ENCODE measurements at places on chromosomes 12 and 14.
A peak's percentile ranks its signal among the peaks of the same experiment; 100 is the strongest.

DNA sequence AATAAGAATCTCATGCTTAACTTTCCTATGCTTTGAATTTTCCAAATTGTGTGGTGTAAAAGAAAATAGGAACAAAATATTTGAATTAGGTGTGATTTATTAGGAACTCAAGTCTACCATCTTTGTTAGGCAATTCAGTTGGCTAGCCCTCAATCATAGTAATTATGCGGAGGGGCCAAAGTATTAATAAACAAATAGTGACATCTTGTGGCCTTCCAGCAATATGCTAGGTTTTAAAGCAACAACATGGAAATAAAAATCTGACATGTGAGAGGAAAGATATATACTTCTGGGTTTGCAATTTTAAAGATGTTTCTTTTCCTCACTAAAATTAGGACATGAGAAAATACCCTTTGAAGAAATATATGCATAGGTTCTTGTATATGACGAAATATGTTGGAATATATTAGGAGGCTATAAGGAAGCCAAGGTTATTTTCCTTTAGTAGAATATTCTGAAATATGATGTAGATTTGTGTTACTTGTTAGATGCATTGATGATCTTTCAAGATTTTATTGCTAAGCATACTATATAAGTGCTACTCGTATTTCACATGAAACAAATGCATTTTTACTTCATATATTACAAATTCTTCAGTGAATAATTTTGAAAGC lies 200.4 kb downstream of the PTPRO start:
- no peak for DNase-seq

DNA sequence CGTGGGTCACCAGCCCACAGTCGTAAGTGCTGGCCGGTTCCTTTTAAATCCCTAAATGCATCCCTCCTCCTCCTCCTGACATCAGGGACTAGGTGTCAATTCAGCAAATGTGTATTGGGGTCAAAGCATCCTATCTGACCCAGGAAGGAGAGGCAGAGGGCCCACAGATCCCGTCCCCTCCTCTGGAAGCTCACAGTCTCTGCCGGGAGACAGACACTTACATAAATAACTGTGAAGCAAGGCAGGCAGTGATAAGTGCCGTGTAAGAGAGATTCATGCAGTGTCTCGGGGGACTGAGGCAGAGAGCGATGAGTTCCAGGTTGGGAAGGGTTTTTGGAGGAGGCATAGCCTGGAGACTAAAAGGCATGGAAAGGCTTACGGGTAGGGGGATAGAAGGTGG lies 44.1 kb downstream of the HRK start:
- DNase-seq: no peak

- no peak for DNase-seq
Observed at GRCh38 chr12:48184549-48184922, 1.1 kb downstream of the CCDC184 start.

DNA sequence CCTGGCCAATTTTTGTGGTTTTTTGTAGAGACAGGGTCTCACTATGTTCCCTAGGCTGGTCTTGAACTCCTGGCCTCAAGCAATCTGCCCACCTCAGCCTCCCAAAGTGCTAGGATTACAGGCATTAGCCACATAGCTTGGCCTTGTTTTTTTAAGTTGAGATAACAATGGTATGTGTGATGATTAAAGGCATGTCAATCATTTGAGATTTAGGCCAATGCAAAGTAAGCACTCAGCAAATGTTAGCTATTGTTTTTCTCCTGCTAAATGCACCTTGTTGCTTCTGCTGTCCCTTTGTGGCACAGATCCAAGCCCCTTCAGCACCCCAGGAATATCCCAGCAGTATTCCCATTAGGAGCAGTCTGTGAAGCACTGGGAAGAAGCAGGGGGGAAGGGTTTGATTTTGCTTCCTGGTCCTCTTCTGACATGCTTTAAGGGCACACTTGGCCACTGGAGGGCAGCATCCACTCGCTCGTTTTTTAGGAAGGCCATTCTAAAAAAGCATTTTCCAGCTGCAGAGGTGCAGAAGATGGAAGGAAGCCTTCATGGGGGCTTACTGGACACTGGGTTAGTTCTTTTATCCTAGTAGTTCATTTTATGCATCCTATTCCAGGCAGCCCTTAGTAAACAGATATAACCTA lies 70.2 kb upstream of the ZFP36L1 start:
- DNase-seq: peak; percentile 81

- DNase-seq: no peak
Observed at GRCh38 chr12:88435334-88436076, 144.8 kb downstream of the KITLG start.

DNA sequence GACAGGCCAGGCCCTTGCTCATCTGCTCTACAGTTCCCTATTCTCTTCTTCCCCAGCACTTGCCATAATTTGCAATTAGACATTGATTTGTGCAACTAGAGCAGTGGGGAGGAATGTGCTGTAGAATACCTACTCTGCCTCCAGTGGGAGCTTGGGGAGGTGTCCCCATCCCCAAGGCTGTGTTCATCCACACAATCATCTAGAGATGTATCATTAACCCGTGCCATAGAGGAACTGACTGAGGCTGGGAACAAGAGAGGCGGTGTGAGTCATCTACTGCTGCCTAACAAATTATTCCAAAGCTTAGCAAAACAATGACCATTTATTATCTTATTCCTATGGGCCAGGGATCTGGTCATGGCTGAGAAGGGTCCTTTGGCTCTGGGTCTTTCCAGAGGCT lies 5.1 kb upstream of the OTUB2 start:
- DNase-seq: no peak

DNA sequence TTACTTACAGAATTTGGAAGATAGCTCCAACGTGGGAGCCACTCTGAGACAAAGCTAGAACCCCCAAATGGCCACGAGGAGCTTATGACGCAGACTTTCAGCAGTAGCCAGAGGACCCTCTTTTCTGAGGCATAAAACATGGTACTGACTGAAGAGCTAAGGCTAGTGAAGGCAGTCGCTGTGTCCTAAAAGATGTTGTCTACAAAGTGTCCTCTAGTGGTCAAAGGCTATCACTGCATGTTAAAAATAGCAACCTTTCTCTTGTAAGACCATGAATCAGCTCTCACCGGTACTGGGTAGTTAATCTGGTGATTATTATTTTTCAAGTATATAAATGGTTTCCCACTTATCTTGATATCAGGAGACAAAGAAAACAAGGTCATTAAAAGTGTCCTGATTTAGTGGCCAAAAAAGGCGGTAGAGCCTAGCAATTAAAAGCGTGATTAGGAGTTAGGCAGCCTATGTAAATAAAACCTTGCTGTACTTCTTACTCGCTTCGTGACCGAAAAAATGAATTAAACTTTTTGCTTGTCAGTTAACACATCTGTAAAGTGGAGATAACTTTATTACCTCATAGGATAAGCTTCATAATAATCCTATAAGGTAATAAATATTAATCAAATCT lies 47.0 kb upstream of the LGR5 start:
- peak; percentile 45 for DNase-seq

DNA sequence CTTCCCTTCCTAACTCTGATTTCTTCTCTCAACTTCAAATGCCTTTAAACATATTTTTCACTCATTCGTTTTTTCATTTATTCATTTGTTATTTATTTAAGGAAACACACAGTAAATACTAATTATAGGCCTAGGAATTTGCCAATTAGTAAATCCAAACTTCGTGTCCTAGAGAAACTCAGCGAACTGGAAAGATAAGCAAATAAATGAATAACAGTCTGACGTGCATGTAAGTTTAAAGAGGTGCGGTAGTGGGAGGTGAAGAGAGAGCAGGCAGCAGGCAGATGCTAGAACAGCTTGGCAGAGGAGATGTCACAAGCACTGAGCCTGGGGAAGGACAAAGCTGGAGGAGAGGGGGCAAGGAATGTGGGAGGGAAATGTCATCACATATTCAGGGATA lies 228.2 kb downstream of the DPY19L2 start:
- DNase-seq: no peak

GRCh38 chr14:105878125-105878524 lies 351.7 kb downstream of the TMEM121 start:
- no peak for DNase-seq

GRCh38 chr12:4242595-4242994 lies 31.0 kb upstream of the CCND2 start:
- no peak for DNase-seq
